ENCODE measurements at places on chromosomes 6 and 20. TPM values are rescaled to one million over a fixed set of nuclear protein-coding genes. Genes with fewer than 3 reads are reported as not detected.

DNA sequence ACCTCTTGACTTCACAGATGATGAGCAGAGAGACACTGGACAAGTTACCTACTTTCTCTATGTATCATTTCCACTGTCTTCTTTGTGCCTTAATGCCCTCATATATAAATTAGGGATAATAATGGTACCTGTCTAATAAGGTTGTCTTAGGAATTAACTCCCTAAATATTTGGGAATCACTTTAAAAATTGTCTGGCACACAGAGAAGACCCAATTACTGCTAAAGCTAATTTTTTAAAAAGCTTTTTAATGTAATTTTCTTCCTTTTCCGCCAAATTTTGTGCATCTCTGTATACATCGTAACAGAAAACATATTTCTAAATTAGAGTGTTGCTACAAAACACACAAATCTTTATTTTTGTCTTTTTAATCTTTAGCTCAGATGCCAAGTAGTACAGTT, 816.8 kb upstream of the ADGRB3 start:
- DNase-seq, result no peak

Gene LKAAEAR1
- 0.48 TPM for polyA plus RNA-seq

Gene PSORS1C2
- polyA plus RNA-seq, result not detected

DNA sequence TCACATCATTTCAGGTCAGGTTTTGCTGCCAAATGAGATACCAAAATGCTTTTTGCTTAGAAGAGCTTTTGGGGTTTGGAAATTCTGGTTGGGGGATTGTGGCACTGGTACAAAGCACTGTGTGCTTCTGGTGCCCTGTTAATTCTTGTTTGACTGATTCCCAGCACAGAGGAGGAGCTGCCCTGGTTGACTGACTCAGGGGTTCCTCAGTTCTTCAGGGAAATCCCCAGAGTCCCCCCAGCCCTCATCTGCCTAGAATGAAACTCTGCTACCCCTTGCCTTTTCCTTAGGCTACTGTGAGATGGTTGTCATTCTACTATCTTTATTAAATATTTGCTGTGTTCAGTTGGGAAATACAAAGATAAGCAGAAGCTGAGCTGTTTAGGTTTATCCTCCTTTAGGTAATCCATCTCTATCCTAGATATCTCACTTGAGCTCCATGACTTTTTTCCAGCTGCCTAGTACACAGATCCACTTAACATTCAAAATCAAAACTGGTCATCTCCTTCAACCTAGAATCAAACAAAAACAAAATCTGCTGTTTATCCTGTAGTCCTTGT, 24.9 kb upstream of the TSPYL1 start:
- no peak for DNase-seq

- no peak for DNase-seq
Observed at GRCh38 chr6:111428811-111429210, 54.2 kb downstream of the REV3L start.

Gene SRMS
- polyA plus RNA-seq, result not detected

DNA sequence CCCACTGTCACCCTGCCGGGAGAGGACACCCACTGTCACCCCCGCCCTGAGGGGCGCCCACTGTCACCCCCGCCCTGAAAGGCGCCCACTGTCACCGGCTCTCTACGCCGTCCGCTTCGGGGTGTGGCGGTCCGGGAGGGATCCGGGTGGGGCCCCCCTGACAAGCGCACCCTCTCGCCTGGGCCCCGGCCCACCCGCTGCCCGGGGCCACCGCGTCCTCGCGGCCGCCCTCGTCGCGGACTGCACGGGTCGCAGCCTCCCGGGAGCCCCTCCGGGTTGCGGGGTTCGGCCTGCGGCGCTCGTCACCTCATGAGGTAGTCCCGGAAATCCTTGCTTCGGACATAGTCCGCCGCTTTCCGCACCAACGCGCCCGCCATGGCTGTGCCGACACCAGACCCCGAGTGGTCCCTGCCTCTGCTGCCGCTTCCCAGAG, 224 bp downstream of the MPC1 start:
- no peak for DNase-seq

Gene CEP57L1
- polyA plus RNA-seq, result 8.0 TPM

DNA sequence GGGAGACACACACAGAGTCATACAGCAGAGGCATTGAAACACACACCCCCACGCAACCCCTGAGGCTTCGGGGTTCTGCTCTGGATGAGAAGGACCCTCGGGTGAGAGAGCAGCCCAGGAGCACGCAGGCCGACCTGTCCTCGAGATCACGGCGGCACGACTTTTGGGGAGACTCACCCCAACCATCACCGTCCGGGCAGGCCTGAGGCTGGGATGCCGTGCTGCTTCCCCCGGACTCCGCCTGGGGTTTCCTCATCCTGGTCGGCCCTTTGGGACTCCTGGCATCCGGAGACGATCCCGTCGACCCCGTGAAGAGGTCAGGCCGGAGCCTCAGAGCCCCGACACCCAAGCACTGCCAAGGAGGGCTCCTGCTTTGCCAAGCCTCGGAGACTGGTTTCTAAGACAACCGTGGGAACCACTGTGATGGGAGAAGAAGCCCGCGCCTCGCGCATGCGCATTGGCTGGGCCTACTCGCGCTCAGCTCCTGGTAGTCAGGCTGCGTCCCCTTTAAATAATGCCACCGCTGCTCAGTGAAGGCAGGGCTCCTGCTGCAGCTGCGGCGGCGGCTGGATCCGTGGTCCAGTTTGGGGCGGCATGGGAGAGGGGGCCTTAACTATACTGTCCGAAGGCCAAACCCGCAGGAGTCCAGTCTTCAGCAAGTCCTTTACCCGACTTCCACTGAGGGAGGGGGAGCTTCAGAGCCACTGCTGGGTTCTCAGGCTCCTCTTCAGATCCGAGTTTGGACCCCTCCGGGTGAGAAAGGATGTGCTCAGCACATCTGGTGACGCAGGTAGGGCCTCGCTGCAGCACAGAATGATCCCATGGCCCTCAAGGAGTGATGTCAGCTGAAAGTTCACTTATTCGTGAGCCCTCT, 171.4 kb upstream of the ZNF337 start:
- no peak for DNase-seq

DNA sequence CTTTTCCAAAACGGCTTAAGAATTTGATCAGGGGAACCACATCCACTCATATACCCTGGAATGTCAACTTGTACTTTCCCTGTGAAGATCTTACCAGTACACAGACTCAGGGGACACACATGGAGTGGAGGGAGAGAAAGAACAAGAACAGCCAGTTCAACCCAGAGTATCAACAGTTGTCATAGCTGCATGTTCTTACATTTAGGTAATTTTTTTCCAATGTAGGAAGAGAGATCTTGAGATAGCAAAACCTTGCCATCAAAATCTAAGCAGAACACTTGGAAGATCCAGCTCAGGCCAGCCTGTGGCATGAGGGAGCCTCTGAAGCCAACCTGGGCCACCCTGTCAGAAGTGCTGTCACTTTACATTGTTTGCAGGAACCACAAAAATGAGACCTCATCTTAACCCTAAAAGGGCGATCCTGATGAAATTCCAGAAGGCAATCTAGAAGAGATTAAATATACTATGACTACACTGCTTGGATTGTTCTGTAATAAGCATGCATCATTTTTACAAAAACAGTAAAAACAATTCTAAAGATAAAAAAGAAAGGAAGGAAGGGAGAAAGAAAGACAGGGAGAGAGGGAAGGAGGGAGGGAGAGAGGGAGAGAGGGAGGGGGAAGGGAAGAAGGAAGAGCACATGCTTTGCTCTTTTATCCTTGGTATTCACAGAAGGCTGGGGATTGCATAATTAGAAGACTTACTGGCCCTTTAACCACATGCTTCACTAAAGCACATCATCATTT, 124.7 kb upstream of the TCF21 start:
- DNase-seq, result no peak

Gene CLDN20
- 0.06 TPM for polyA plus RNA-seq

Gene PBOV1
- not detected for polyA plus RNA-seq

DNA sequence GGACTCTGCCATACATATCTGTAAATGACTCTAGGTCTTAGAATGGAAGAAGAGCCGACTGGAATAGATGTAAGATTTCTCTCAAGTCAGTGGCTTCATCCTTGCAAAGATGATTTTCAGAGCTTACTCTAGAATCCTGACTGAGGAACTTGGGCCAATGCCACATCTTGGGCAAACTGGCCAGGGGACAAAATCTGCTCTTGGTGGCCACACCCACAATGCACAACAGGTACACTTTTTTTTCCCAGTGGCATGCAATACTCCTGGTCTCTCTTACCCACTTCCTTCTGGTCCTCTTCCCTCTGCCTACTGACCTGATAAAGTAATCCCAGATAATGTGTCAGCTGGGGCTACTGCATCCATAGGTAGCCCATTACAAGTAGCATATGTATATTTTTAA, 13.4 kb downstream of the CLIC5 start:
- DNase-seq, result no peak

Gene C4A
- 126 TPM for polyA plus RNA-seq

DNA sequence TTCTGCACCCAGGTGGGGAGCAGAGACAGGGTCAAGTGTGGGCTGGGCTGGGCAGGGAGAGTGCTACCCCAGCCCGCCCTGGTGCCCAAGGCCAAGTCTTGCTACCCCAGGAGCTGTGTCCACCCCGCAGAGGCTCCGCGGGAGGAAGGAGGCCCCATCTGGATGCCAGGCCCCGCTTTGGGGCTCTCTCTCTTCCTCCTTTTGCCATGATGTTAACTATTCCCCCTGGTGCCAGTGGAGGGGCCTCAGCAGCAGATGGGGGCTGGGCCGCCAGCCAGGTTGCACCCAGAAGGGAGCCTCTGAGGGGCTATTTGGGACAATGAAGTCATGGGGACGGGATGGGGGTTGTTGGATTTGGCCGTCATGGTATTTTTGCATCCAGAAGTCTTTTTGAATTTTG, 9.3 kb downstream of the SLC17A9 start:
- no peak for DNase-seq

Gene MCCD1
- not detected for polyA plus RNA-seq

Gene TMEM170B
- polyA plus RNA-seq, result 2.7 TPM

Gene KHDC1L
- polyA plus RNA-seq, result not detected

DNA sequence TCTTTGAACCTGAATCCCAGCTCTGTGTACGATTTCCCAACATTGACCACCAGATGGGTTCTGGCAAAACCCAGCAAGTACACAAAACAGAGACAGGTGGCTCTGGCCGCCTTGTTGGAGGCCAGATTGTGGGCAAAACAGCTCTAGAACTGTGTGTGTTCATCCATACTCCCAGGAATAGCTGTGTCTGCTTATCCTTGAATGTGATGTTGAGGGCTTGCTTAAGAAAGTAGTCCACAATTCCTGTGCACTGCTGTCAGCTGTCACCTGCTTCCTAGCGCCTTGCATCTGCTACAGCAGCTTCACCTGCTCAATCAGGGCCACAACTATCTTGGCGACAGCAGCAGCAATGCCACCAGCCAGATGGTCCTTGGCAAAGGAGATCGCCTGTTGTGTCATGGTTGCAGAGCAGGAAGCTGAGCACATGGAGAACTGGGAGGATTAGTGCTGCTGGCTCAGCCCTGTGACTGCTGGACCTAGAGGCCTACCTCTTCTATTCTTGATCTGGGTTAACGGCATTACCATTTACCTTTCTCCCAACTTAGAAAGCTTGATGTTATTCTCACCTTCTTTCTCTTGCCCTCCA, 3.7 kb upstream of the SMAP1 start:
- no peak for DNase-seq
